ENCODE measurements at places on chromosomes 1 and 21.

- no peak for DNase-seq
Measured at GRCh38 chr1:7886405-7886745, 33.5 kb upstream of the UTS2 start.

DNA sequence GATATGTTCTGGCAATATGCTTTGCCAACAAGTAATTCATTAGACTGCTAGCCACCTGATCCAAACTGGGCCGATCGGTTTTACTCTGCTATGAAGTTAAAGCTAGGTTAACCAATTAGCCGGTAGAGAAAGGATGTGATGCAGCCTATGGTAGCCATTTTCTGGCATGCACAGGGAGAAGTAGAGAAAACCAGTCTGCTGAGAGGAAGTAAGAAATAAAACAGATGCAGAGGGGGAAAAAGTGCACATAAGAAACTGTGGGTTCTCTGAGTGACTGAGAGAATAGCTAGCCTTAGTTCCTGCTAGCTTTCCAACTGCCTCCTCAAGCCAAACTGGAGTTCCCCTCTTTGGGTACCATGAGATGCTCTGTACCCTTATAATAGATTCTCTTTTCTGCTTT, 52.8 kb downstream of the ARID4B start:
- no peak for DNase-seq

GRCh38 chr1:188128761-188129160, 1300.0 kb downstream of the PLA2G4A start:
- DNase-seq: no peak

GRCh38 chr1:82947278-82947677, 1051.7 kb downstream of the TTLL7 start:
- no peak for DNase-seq

GRCh38 chr1:199040076-199040905, 401.5 kb downstream of the PTPRC start:
- no peak for DNase-seq

DNA sequence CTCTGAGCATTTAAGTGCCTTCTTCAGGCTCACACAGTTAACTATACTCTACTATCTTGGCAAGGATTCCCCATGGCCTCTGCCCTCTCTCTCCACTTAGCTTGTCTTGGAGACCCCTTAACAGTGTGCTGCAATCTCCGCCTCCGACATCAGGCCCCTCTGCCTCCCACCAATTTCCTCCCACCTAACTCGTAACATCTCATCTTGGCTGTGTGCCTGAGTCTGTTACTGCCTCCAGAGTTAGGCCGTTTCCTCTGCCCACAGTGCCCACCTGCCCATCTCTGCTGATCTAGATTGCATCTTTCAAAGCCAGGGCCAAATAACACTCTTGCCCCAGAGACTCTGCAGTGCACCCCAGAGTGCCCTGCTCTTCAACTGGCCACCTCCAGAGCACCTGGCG, 244.3 kb upstream of the TMEM51 start:
- DNase-seq: no peak

DNA sequence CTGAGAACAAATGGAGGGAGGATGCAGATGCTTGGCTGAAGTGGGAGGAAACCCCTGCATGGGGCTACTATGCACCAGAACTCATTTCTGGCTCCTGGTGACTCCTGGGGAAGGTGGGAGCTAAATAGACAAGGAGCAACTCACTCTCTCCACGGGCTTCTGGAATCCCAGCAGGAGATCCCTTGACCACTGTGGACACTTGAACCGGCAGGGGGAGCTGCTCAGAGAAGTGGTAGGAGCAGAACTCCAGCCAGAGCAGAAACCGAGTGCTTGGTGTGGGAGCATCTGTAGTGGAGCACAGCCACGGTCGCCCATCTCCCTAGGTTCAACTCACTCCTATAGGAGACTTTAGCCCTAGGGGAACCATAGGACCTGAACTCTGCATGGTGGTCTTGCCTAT, 205.6 kb upstream of the GJB5 start:
- DNase-seq: no peak

Data from stimulated activated CD8-positive, alpha-beta memory T cell treated with anti-CD3 and anti-CD28 coated beads, Interleukin-7, amount 100 ng/mL, for 1 hour (primary cell).